Colonic mucosa (tissue), 4 donors: ENCODE measurements at places on chromosomes 4 and X. TPM values are rescaled to one million over a fixed set of nuclear protein-coding genes. Genes with fewer than 3 reads are reported as not detected.

DNA sequence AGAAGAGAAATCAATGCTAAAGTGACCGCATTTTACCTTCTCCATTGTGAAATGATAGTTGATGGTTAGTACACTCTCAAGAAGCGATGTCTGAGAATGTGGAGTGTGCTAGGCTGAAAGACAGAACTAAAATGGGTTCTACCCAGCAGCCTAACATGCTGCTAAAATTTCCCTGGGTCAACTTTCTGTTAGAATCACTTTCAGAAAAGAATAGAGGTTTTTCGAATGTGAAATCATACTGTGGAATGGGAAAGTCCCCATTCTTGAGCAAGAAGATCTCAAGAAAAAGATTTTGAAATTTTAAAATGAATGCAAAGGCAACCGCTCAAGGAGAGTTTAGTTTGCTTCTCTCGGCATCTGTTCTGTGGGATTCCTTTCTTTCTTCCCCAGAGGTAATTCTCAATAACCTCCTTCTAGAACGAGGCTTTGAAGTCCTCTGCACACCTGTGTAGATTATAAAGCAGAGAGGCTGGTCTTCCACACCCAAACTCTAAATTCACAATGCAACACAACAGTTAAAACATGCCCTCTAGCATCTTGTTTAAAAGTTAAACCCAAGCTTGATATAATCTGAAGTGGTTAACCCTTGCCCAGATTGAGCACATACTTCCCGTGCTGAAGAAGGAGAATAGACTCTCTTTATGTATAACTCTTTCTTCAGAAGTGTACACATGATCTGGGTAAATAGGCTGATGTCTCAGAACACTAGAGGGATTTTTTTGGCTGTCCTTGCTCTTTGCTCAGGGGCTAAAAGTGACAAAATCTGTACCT lies 208.7 kb upstream of the KLF3 start:
- H3K27me3 ChIP-seq: no peaks in the 10 kb centered on the region
- H3K36me3 ChIP-seq: no peaks in the 10 kb centered on the region

SSX1 gene
- total RNA-seq: not detected

RHOXF2B gene
- not detected for total RNA-seq

KCND1 gene
- 1.0 TPM for total RNA-seq

SPACA5 gene
- not detected for total RNA-seq
